ENCODE measurements at places on chromosomes 13 and 19. TPM values are rescaled to one million over a fixed set of nuclear protein-coding genes. Genes with fewer than 3 reads are reported as not detected.

GRCh38 chr13:33976965-33977364 is 159.0 kb downstream of the RFC3 start:
- no peaks in the 10 kb centered on the region for H3K4me1 ChIP-seq
- H3K27ac ChIP-seq = no peak overlapping the region
- H3K36me3 ChIP-seq = no peaks in the 10 kb centered on the region

- H3K36me3 ChIP-seq = peaks cover 42% of the 10 kb centered on the region
- H3K27me3 ChIP-seq = no peaks in the 10 kb centered on the region
- H3K4me1 ChIP-seq = no peaks in the 10 kb centered on the region
- no peak overlapping the region for H3K4me3 ChIP-seq
These were observed 20.4 kb downstream of the TLE6 start for GRCh38 chr19:2997720-2998119.

DNA sequence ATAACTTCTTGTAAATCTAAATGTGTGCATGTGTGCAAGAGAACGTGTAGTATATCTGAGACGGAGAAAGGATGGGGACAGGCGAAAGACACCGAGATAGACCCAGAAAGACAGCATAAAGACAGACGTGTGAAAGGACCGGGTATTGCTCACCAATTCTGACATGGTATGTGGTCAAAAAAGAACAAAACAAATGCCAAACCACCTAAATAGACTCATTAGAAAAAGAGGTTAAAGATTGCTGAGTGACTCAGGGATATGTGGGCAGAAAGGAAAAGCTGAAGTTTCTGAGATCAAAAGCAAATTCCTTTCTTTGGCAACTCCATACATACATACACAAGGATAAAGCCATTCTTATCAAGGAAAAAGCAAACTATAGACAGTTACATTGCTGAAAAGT is 179.7 kb upstream of the TSC22D1 start:
- H3K27ac ChIP-seq = no peak overlapping the region
- no peak for DNase-seq
- no peaks in the 10 kb centered on the region for H3K27me3 ChIP-seq

- peak; percentile 54 for DNase-seq
- no peaks in the 10 kb centered on the region for H3K27me3 ChIP-seq
- peak within 1 kb of the TSS; percentile 95 for H3K27ac ChIP-seq
- peak within 1 kb of the TSS; percentile 67 for H3K4me3 ChIP-seq
These were observed at the start of gene NAT14 for GRCh38 chr19:55484593-55485438. TSS of gene NAT14 (plus strand) at chr19:55485188. CDS start at chr19:55485709, 521 bp downstream.

DNA sequence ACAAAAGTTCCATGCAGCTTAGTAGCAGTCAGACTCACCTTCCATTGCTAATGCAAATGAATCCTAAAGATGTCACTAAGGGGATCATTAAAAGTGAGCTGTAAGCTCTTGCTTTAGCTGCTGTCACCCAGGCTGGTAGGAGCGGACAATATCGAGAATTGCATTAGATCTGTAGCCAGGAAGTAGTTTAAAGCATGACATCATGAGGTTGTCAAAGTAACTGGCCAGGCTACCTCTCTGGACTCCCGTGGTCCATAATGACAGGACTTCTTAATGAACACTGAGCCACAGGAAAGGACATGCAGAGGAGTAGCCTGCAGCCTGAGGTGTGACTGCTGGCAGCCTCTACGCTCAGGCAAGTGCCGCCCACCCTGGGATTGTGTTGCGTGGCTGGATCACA is 522.3 kb upstream of the NBEA start:
- no peaks in the 10 kb centered on the region for H3K4me1 ChIP-seq
- no peak overlapping the region for H3K27ac ChIP-seq
- H3K27me3 ChIP-seq = no peaks in the 10 kb centered on the region
- no peaks in the 10 kb centered on the region for H3K36me3 ChIP-seq
- DNase-seq = no peak

DNA sequence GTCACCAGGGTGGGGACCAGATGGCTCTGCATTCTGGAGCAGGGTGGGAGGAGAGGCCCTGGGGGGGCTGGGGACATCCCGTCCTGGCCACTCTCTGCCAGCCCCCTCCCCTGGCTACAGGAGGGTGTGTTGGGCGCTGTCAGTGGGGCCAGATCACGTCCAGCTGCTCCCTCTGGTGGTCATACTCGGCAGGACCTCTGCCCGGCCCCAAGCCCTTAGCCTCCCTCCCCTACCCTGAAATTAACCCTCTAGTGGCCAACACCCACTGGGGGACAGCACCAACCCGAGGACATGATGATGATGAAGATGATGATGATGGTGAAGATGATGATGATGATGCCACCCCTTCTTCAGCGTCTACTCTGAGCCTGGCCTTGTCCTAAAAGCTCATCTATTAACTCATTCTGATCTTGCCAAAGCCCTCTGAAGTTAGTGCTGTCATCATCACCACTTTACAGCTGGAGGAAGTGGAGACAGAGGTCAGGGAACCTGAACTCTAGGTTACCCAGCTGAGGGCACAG is 590 bp upstream of the LGI4 start:
- DNase-seq = peak; percentile 85
- H3K27me3 ChIP-seq = no peaks in the 10 kb centered on the region
- peak overlapping the region; percentile 24 for H3K4me3 ChIP-seq
- H3K4me1 ChIP-seq = peaks cover 6% of the 10 kb centered on the region
- peak overlapping the region; percentile 51 for H3K27ac ChIP-seq
- no peaks in the 10 kb centered on the region for H3K36me3 ChIP-seq

Gene TTC9B
- total RNA-seq = not detected
